ENCODE measurements at places on chromosomes 5 and 9.

DNA sequence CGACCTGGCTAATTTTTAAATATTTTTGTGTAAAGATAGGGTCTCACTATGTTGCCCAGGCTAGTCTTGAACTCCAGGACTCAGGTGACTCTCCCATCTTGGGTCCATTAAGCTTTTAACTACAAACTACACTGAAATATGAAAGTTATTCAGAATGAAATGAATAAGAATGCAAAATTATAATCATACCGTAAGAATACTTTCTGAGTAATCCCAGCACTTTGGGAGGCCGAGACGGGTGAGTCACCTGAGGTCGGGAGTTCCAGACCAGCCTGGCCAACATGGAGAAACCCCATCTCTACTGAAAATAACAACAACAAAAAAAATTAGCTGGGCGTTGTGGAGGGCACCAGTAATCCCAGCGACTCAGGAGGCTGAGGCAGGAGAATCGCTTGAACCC lies 1.1 kb upstream of the ORM1 start:
- DNase-seq = peak; percentile 35

DNA sequence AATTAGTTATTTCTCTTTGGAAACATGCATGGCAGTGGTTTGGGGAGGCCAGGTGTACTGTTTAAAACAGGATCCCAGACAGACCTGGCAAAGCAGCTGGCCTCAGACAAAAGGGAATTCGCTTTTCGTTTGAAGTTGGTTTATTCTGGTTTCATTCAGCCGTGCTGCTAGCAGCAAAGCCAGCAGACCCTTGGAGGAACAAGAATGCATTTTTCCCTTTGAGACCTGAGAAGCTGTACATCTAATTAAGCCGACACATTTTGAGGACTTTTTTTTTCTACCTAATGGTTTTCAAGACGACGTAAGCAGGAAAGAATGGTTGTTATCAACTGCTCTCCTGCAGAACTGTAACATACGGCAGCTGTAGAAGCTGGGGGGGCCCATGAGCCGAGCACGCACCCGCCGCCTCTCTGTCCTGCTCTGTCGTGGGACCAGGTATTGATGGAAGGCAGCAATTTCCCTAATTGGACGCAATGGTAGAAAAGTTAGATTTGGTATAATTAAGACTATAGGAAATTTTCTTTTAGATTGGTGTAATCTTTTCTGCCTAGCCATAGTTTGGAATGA lies 13.6 kb downstream of the PLEKHG4B start:
- no peak for DNase-seq

DNA sequence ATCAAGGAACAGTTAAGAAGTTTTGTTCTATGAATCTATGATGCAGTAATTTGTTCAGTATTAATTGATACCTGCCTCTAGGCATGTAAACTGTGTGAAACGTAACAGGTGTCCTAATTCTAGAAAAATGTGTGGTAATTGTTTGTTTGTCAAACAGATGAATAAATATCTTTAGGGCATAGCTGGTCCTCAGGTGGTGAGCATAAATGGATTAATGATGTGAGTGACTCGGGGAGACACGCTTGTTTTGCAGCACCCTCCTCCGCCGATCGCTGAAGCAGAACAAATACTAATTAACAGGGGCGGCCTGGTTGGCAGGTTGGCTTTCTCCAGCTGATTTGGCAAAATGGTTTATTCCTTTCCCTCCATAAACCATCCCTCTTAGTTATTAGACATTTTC lies 88.8 kb downstream of the TLE4 start:
- no peak for DNase-seq

GRCh38 chr5:8012131-8012977 lies 143.4 kb downstream of the MTRR start:
- no peak for DNase-seq

DNA sequence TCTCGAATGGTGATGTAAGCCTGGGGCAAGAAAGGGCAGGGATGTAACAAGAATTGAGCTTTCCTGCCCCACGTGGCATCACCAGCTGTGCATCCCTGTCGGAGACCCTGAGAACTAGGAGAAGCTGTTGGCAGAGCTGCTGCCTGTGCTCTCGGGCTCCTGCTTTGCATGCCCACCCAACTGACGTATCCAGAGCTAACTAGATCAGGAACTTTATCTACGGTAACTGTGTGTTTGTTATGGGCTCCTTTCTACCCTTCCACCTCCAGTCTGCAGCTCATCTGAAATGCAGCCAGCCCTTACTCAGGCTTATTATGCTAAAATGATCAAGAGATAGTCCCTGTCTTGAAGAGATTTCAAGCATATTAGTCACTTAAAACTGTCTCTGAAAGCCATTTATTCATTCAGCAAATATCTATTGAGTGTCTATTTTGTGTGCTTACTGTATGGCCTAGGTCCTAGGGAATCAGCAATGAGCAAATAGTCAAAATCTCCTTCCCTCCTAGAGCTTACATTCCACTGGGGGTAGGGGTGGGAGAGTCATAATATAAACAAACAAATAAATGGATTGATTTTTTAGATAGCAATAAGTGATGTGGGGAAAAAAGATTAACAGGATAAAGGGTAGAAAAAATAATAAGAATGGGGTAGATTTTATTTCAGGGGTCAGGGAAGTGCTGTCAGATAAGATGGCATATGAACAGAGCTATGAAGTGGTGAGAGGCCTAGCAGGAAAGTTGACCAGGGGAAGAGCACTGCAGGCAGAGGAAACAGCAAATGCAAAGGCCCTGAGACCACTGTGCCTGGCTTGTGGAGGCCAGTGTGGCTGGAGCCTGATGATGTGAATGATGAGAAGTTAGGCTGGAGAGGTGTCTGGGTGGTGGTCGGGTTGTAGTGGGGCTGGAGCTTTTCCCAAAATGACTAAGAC lies 118.2 kb downstream of the GALNT10 start:
- no peak for DNase-seq

DNA sequence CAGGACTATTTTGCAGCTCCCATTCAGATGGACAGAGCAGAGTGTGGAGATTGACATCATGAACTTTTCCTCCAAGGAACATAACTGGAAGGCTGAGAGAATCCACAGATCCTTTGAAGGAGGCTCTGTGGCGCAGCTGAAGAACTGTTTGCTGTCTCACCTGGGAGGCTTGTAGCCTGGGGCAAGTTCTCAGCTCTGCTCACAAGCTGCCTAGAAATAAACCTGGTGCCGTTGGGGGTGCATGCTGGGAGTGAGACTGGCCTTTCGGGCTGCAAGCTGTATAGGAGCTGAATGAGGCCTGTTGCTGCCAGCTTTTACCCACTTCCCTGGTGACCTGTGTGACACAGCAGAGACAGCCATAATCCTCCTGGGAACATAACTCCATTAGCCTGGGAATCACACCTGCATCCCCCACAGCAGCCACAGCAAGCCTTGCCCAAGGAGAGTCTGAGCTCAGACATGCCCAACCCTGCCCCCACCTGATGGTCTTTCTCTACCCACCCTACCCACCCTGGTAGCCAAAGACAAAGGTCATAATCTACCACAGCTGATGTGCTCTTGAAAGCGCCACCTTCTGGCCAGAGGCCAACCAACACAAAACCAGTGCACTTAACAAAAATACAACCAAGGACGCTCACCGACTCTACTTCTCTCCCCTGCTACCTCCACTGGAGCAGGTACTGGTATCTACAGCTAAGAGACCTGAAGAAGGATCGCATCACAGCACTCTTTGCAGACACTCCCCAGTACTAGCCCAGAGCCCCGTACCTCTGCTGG lies 205.1 kb upstream of the MRPS30 start:
- no peak for DNase-seq

DNA sequence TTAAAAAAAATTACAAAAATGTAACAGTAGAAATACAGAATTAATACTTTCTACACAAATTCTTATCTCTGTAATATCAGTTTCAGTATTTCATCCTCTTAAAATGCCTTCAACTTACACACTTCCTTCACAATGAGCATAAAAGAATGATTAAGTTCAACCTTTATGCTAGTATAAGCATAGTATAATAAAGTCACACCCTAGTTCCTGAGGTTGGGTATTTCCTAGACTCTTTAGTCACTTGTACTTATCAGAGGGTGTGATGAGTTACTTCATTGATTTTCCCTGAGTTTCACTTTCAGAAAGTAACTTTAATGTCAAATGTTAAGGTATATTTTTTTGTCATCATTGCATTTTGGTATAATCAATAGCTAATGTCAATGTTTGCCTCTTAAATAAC lies 302.4 kb downstream of the PDE4D start:
- no peak for DNase-seq

DNA sequence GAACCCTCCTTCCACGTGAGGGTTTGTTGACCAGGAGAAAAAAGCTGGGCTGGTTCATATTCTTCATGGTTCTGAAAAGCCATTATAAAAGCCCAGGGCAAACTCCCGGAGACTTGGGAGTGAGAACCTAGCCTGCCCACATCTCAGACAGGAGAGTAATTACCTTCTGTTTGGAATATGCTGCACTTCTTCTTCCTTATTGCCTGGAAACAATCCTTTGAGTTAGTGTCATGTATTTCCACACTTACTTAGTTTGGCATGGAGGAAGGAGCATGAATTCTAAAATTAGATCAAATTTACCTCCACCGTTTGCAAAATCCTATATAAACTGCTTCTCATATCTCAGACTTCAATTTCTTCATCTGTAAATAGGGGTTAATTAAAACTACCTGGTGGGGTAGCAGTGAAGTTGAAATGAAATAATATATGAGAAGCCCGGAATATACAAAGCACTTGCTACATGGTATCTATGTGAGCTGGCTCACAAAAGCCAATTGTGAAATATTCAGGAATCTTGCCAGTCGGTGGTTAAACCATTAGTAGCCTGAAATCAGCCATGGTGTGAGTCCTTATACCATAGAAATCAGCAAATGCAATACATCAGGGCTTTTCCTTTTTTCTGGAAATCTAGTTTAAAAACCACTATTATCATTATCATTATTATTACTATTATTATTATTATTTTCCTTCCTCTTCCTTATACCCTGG lies 140.0 kb upstream of the RAD23B start:
- DNase-seq = no peak

GRCh38 chr9:35096035-35096849 lies at the start of gene PIGO:
Gene PIGO, minus strand, starts transcription at chr9:35096591. Its CDS starts 1,026 bp downstream, at chr9:35095565.
- no peak for DNase-seq

GRCh38 chr5:143662020-143662419 lies 149.9 kb upstream of the HMHB1 start:
- no peak for DNase-seq

DNA sequence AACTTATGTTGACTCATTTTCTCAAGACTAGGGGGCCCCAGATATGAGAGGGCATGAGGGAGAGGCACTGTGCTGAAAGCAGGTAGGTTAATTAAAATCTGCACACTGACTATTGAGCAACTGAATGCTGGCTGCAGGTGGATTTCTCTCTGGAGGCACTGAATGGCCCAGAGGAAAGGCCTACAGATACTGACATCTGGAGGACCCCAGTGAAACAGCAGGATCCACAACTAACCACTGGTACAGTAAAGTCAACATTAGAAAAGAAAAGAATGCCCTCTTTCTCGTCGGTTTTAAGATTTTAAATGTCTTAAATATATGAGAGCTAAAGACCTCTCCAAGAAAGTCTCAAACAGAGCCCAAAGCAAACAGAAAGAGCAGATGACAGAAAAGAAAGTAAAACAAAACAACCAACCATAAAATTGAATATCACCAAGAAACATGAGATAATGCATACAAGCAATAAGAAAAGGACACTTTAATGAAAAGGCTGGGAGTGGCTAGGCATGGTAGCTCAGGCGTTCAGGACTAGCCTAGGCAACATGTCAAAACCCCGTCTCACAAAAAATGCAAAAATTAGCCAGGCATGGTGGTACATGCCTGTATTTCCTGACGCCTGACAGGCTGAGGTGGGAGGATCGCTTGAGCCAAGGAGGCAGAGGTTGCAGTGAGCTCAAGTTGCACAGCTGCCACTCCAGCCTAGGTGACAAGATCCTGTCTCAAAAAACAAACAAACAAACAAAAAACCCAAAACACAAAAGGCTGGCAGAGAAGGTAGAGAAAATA lies 43.3 kb downstream of the PUM3 start:
- DNase-seq = no peak

- no peak for DNase-seq
Observed at GRCh38 chr9:70415041-70415440, 584 bp upstream of the KLF9 start.

- no peak for DNase-seq
Observed at GRCh38 chr9:17597977-17598376, 19.1 kb downstream of the SH3GL2 start.

- no peak for DNase-seq
Observed at GRCh38 chr9:35862328-35862727, 7.9 kb downstream of the OR13J1 start.

DNA sequence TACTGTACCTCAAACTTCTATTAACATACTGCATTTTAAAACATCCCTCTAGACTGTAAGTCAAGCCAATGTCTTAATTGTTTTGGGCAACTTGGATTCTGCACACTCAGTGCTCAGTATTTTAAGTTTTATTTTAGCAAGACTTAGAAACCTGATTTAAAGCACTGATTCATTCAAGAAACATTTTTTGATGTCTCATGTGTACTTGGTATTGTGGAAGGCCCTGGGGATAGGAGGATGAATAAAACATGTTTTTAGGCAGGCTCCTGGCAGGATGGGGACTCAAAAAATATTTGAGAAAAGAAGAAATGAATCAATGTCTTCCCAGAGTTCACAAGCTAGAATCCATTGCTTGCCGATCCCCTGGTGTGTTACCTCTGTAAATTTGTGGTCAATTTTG lies 334.0 kb upstream of the PUM3 start:
- no peak for DNase-seq

DNA sequence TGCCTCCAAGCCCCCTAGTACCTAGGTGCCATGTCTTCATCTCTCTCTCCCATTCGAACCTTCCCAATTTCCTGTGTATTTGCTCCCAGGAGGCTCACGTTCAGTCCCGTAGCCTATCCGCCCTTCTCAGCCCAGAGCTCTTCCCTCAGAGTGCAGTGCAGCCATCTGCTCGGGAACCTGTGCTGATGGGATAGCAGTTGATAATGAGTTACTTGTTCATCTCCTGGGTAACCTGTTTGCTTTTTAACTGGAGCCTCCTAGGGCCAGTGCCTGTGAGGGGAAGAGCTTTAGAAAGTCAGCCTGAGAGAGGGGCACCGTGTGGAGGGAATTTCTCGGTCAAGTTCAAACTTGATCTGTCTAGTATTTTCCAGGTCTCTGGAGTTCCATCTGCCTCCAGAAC lies 229.8 kb upstream of the IL12B start:
- no peak for DNase-seq

GRCh38 chr9:109143881-109144562 lies 23.0 kb downstream of the FRRS1L start:
- DNase-seq = no peak

All from HS-27A (cell line).